ENCODE measurements at places on chromosomes 1 and 21.

- DNase-seq = no peak
Observed at GRCh38 chr21:43866260-43866629, 1.2 kb downstream of the AGPAT3 start.

DNA sequence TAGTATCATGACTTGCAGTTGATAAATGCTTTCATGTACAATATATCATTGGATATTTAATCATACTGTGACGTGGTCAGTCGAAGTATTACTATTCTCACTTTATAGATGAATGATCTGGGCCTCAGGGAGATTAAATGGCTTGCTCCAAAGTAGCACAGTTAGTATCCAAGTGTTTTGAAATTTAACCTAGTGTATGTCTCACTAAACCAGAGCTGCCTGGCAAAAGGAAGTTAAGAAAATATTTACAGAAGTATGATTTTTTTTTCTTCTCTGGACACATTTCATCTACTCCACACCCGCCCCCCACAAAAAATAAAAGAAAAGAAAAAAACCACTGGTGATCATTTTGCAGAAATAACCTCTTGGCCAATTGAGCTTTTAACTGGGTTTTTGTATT, 71.9 kb upstream of the CXADR start:
- DNase-seq = no peak

GRCh38 chr1:92739669-92740524, 45.0 kb downstream of the EVI5 start:
- DNase-seq = no peak

GRCh38 chr1:22117851-22118250, 25.0 kb downstream of the WNT4 start:
- no peak for DNase-seq

DNA sequence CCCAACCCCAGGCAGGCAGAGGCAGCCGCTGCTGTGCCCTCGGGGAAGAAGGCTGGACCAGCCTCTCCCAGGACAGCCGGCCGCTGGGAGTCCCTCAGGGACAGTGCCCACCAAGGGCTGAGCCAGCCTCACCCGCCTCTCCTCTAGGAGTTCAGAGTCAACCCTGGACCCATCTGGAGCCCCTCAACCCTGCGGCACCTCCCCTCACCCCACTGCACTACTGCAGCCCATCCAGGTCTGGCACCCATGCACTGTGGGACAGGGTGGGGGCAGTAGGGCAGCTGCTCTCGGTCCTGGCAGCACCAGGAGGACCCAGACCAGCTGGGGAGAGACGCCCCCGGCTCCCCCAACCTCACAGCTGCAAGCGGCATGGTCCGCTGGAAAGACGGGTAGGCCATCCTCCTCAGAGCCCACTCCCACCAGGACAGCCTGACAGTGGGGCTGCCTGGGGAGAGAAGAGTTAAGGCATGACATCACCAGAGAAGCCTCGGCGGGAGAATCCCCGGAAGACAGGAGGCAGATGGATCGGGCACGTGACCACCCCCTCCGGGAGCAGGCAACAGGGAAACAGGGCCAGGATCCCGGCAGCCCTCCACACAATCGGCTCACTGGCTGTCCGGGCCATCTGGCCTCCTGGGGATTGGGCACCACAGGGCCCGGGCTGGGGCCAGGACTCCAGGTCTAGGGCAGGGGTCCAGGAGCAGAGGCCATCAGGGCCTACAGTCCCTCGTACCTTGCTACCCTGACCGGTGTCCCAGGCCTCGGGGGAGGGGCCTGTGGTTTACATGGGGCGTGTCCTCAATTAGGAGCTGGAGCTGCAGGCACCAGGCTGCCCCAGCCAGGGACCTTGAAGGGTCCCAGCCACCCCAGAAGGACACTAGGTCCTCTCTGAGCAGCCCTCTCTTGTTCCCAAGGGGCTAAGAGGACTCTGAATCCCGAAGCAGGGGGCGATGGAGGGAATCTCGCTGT, 3.1 kb downstream of the ACAP3 start:
- DNase-seq = no peak

DNA sequence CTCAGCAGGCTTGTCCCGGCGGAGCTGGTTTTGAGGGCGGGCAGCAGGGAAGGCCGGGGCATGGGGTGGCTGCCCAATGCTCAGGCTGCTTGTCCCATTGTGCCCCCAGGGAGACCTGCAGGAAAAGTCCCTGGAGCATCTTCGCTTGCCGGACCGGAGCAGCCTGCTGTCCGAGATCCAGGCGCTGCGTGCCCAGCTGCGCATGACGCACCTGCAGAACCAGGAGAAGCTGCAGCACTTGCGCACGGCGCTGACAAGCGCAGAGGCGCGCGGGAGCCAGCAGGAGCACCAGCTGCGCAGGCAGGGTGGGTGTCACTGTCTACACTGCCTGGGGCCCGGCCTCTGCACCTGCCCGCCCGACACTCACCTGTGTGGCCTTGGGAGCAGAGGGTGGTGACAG, 30.4 kb upstream of the DIP2A start:
- DNase-seq = no peak

DNA sequence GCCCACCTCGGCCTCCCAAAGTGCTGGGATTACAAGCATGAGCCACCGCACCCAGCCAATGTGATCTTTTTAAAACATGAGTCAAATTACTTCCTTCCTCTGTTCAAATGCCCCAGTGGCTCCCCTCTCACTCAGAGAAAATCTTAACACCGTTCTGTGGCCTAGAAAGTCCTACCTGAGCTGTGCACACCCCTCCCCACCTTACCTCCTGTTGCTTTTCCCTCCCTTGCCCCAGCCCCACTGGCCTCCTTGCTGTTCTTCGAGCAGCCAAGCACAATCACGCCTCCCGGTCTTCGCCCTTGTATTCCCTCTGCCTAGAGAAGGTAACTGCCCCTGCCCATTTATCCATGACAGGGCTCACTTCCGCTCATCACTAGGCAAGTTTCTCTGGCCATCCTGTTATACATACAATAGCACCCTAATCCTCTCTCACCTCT, 62.6 kb upstream of the RPL11 start:
- DNase-seq = no peak

DNA sequence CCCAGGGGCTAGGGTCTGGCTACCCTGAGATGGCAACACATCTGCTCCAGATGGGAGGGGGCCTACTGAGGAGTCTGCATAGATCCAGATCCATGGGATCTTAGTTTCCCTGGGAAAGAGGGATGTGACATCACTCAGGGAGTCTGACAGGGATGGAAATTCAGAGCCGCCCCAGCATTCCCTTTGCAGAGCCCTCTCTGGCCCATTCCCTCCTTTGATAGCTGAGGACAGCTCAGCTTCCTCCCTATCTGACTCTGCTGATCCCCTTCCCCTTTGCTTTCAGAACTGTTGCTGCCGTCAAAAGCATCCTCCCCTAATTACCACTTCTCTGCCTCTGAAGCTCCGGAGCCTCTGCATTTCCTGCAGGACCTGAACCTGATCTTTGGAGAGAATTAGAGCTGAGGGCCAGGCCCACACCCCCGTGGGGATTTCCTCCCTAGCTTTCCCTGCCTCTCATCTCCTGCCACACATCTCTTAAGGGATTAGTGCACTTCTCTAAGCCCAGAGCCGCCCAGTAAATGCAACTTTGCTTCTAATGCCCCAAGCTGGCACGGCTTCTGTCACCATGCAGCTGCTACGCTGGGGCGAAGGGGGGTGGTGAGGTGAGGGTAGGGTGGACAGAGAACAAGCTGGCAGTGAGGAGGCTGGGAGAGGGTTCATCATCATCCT, 9.5 kb upstream of the ASCL5 start:
- no peak for DNase-seq

- no peak for DNase-seq
Observed at GRCh38 chr1:15325375-15326085, 78.5 kb downstream of the FHAD1 start.

- DNase-seq = no peak
Observed at GRCh38 chr1:10851024-10852013, 54.9 kb upstream of the CASZ1 start.

DNA sequence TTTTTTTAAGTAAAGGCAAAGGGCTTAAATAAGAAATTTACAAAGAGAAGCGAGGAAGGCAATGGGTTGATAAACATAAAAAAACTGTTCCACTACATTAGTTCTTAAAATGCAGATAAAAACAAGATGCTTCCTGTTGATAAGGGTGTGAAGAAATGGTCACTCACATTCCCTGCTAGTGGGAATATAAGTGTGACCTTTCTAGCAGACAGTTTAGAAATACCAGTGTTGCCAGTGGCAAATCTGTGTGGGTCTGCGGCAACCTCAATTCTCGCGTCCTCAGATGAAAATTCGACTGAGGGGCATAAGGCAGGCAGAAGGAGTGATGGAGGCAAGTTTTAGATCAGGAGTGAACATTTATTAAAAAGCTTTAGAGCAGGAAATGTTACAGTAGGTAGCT, 151.1 kb downstream of the NTNG1 start:
- no peak for DNase-seq

- DNase-seq = no peak
Observed at GRCh38 chr1:67777016-67777415, 56.3 kb downstream of the GNG12 start.

- no peak for DNase-seq
Observed at GRCh38 chr1:40362699-40363098, 10.8 kb upstream of the SMAP2 start.

- no peak for DNase-seq
Observed at GRCh38 chr1:158924677-158925076, 6.7 kb upstream of the PYHIN1 start.

- DNase-seq = no peak
Observed at GRCh38 chr1:239840790-239841189, 250.9 kb upstream of the FMN2 start.

DNA sequence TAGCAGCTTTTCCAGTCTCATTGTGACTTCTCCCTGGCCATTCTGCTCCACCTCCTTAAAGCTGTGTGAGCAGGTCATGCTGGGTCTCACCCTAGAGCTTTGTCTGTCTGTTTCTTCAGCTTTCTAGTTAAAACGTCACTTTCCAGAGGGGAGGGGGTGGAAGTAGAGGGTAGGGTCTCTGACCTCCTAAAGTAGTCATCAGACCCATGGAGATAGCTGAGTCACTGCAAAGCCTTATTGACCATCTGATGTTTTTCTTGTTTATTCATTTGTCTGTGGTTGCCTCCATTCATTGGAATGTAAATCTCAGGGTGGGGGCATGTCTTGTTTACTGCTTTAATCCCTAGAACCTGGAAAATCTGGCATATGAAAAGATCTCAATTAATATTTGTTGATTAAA, 52.7 kb downstream of the ELF3 start:
- no peak for DNase-seq

- DNase-seq = no peak
Observed at GRCh38 chr1:175927944-175928343, 184.5 kb upstream of the TNR start.
